Panc1 (cell line): ENCODE measurements at places on chromosomes 5 and 9. TPM values are rescaled to one million over a fixed set of nuclear protein-coding genes. Genes with fewer than 3 reads are reported as not detected.

Gene SGCD
- total RNA-seq = not detected

- no peak overlapping the region for H3K4me3 ChIP-seq
- H3K36me3 ChIP-seq = no peaks in the 10 kb centered on the region
- H3K27me3 ChIP-seq = no peaks in the 10 kb centered on the region
- no peak for DNase-seq
- H3K27ac ChIP-seq = no peak overlapping the region
Observed at GRCh38 chr9:105264380-105264779, 19.9 kb downstream of the SLC44A1 start.

GRCh38 chr9:29290516-29290915 is 1717.2 kb upstream of the C9orf72 start:
- no peak for DNase-seq
- no peaks in the 10 kb centered on the region for H3K36me3 ChIP-seq
- no peak overlapping the region for H3K4me3 ChIP-seq
- H3K4me1 ChIP-seq = no peaks in the 10 kb centered on the region
- H3K27ac ChIP-seq = no peak overlapping the region

DNA sequence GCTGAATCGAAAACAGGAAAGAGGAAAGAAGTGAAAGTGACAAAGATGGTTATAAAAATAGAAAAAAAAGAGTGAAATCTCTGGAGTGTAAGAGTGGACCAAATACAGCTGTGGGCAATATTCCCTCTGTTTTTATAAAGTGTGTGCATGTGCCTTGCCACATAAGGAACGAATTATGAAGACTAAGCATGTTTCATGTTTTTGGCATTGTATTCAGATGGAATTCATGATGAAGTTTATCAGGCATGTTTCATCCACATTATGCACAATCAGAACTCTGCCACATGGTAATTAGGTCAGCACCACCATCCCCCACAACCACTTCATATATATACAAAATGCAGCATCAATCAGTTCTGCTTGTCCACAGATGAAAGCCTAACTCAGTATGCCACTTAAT is 348.0 kb downstream of the ZNF608 start:
- H3K27ac ChIP-seq = no peak overlapping the region
- no peak overlapping the region for H3K4me3 ChIP-seq
- no peak for DNase-seq
- no peaks in the 10 kb centered on the region for H3K4me1 ChIP-seq

DNA sequence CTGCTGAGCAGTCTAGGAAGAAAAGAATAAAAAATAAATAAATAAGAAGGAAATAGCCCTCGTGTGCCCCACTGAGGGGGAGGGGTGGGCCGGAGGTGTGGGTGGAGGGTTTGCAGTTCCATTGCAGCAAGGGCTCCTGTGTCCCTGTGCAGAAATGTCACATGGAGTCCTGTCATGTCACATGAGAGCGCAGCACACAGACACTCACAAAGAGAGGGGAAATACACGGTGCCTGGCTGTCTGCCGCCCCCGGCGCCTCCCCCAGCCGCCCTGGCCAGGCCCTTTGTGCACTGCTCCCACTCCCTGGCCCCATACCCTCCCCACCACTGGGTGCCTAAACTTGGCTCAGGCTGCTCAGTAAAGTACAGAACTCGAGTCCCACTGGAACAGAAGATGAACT is 55.6 kb upstream of the SPTLC1 start:
- H3K36me3 ChIP-seq = no peaks in the 10 kb centered on the region
- H3K27ac ChIP-seq = no peak overlapping the region
- no peak overlapping the region for H3K4me3 ChIP-seq
- no peaks in the 10 kb centered on the region for H3K4me1 ChIP-seq

Gene TUBB4B
- 265 TPM for total RNA-seq

DNA sequence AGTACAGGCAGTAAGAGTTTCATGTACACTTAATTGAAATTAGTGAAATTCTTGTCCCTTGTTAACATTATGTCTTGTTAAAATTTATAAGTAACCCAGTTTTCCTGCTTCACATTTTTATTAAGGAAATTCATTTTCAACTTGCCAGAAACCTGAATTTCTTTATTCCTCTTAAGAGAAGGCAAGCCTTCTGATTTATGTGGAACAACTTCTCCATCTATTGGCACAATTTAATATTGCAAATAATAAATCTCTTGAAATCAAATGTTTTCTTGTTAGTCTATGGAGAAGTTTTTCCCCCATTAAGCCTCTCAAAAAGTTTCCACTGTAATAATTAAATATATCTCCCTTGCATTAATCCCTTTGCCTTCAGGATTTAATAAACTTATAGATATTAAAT is 33.8 kb upstream of the ACO1 start:
- no peaks in the 10 kb centered on the region for H3K4me1 ChIP-seq
- DNase-seq = peak; percentile 4
- H3K36me3 ChIP-seq = no peaks in the 10 kb centered on the region

DNA sequence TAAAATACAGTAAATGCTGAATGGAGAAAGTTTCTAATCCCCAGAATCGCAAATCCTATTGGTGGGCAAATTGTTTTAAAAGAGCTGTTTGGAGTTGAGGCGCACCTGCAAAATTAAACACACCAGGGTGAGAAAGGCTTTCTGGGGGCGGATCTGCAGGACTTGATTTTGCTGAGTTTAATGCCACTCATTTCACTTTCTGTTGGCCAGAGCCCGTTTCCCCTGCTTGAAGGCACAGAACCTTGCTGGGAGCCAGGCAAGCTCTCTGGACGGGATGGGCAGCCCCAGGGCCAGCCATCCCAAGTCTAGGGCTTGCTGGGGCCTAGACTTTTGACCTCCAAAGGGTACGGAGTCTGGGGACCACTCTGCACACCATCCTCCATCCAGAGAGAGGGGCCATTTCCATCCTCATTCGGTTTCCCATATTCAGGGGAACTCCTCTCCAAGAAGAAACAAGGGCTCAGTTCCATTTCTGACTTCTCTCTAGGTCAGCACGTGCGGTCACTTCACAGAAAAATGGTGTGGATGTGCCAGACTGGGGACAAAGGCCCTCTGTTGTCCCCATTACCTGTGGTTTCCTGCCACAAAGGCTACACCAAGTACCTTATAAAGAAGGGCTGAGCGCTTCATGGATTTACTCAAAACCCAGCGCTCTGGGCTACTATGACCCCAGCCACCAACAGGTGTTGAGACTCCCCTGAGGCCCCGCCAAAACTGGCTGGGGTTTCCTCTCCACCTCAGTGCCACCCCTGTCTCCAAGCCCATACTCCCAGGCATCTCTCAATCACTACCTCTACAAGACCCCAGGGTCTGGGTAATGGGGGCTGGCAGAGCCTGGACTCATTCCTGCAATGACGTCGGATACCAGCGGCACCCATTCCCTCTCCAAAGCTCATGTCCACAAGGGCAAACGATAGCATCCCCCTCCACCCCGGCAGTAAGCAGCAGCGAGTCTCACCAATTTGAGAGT is 170.0 kb downstream of the AUH start:
- H3K27ac ChIP-seq = no peak overlapping the region
- H3K4me1 ChIP-seq = peaks cover 3% of the 10 kb centered on the region
- no peak overlapping the region for H3K4me3 ChIP-seq
- DNase-seq = no peak

DNA sequence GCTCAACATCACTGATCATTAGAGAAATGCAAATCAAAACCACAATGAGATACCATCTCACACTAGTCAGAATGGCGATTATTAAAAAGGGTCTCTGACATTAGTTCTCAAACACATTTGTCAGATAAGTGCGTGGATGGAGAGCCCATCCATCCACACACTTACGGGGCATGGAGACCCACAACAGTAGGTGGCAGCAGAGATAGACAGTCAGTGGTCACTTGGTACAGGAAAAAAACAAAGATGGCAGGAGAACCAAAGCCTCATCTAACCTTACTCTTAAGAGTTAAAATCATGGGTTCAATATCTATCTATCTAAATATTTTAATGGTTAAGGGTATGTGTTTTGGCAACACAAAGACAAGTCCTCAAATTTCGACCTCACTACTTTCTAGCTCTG is 1378.7 kb upstream of the C9orf72 start:
- DNase-seq = no peak
- H3K4me1 ChIP-seq = no peaks in the 10 kb centered on the region
- no peaks in the 10 kb centered on the region for H3K27me3 ChIP-seq
- H3K4me3 ChIP-seq = no peak overlapping the region
- H3K27ac ChIP-seq = no peak overlapping the region

DNA sequence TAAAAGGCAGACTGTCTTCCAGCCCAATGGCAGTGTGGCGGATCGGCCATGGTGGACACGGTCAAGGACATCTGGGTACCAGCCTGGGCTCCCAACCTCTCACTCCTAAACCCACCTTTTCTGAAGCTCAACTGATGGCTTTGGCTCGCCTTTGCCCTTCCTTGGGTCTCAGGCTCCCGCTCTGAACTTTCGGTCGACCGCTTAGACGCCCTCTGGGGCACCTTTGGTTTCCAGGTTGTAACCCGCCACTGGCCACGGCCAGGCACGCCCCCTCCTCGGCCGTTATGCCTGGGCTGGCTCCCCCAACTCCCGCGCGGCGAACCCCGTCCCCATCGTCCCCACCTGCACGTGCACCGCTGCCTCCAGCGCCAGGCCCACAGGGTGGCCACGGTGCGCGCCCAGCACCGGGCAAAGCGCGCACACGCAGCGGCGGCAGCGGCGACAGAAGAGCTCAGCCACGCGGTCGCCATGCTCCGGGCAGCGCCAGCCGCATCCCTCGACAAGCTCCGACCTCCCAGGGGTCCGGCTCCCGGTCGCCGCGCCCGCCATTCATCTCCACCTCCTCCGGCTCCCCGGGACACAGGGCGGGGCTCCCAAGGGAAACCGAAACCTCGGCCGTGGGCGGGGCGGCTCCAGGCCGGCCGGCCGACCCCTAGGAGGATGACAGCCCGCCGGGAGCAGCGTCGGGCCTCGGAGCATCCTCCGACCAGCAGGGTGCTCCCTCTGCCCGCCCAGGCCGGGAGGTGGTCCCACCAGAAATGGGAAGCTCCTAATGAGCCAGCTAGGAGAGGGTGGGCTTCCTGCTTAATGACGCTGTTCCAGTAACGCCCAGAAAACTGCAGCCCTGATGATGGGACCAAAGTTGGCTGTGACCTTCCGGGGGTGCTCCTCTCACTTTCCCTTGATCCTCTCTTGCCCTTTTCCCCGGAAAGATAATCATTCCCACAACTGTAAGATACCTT is at the start of gene TRIM14:
Gene TRIM14, minus strand, starts transcription at position 583 of the 962 bp plus-strand sequence. Its CDS starts 34 bp downstream, at position 549.
- H3K36me3 ChIP-seq = no peaks in the 10 kb centered on the region; the same call in 1 of the 2 replicates
- H3K27me3 ChIP-seq = no peaks in the 10 kb centered on the region
- H3K4me1 ChIP-seq = no peaks in the 10 kb centered on the region
- H3K27ac ChIP-seq = peak within 1 kb of the TSS; percentile 60; the same call in 1 of the 2 replicates

Gene CARTPT
- not detected for total RNA-seq

DNA sequence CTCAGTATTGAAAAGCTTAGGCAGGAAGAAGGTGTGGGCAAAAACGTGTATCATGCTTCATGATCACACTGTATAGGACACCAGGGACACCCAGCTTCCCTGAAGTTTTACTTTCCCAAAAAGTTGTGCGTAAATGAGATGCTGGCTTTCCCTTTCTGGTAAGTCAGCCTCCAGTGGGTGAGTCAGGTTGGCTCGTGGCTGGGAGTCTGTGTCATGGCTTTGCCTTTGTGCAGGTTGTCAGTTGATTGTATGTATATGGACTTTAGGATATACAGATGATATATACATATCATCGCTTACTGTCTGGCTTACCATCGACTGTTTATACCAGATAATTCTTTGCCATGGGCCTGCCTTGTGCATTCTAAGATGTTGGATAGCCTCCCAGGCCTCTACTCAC is 34.2 kb downstream of the ADRB2 start:
- no peak for DNase-seq
- H3K4me3 ChIP-seq = no peak overlapping the region

DNA sequence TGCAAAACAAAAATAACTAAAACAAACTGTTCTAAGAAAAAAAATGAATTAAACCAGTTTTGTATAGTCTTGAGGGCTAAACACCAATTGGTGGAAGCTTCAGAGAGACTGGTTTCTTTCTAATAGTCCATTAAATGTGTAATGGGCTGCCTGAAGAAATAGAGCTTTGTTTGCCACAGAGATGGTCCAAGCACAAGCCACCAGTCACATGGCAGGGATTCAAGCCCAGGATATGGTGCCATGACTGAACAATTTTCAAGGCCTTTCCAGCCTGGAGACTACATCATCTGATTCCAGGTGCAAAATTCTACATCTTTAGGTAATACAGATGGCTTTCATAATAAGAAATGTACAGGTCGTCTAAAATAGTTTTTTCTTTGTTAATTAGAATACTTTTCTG is 355.3 kb downstream of the NR2F1-AS1 start:
- no peak overlapping the region for H3K4me3 ChIP-seq
- H3K36me3 ChIP-seq = no peaks in the 10 kb centered on the region
- no peak overlapping the region for H3K27ac ChIP-seq
- no peaks in the 10 kb centered on the region for H3K4me1 ChIP-seq

Gene WNT8A
- not detected for total RNA-seq

Gene PRDM9
- not detected for total RNA-seq
